ENCODE measurements at places on chromosomes 2 and 18. TPM values are rescaled to one million over a fixed set of nuclear protein-coding genes. Genes with fewer than 3 reads are reported as not detected.

DNA sequence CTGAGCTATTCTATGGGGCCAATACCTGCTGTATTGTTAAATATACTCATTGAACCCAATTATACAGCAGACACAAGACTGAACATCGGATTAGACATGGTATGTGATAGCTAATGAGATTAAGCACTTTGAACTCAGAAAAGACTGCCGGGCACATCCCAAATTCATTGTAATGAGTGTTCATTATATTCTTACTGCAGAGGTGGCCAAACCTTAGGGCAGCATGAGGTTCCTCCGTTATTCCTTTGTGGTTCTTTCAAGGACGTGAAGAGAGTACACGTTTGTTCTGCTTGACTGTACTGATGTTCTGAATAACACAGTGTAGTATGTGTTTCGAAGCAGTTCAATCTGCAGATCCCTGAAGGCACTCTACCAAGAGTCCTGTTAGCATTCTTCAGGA is 78.4 kb downstream of the KIF5C start:
- H3K27me3 ChIP-seq = no peaks in the 10 kb centered on the region
- H3K27ac ChIP-seq = no peak overlapping the region
- H3K4me1 ChIP-seq = no peaks in the 10 kb centered on the region
- peaks cover 5% of the 10 kb centered on the region for H3K36me3 ChIP-seq
- no peak overlapping the region for H3K4me3 ChIP-seq

Gene NMUR1
- 0.30 TPM for total RNA-seq

DNA sequence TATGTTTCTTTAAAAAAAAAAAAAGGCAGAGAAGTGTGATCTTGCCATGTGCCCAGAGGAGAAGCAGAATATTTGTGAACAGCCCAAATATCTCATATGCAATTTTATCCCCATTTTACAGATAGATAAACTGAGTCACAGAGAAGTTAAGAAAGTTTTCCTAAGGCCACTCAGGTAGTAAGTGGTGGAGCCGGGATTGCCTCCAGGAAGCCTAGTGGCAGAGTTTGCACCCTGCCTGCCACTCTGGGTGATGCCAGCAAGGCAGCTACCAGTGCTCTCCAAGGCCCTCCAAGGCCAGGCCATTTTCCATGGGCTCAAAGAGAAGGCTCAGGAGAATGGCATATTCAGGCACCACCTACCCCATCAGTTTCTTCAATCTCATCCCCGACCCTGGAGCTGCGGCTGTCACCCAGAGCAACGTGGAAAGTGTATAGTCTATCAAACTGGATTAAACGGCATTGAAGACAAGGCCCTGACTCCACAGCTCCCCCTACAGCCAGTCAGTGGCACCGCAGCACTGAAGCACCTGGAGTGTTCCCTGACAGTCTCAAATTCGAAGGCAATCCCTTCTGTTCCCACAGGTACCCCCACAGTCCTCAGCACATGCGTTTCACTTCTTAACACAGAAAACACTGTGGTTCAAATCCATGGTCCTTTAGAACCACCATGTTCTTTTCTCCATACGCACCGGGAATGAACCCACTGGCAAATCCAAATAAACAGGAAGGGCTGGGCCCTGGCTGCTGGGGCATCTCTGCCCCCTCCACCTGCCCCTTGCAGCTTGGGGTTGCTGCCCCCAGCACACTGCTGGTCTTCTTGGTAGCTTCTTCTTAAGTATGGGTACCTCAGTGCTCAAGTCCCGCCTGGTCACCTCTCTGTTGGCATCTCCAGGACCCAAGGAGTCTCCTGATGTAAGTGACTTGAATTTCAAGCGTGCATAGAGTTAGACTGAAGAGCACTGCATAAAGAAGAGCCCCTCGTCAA is 175.3 kb downstream of the INHBB start:
- peaks cover 11% of the 10 kb centered on the region for H3K4me1 ChIP-seq
- H3K27me3 ChIP-seq = peaks cover 3% of the 10 kb centered on the region
- H3K36me3 ChIP-seq = no peaks in the 10 kb centered on the region
- no peak for DNase-seq
- H3K27ac ChIP-seq = no peak overlapping the region

- no peak overlapping the region for H3K27ac ChIP-seq
- peaks cover 2% of the 10 kb centered on the region for H3K4me1 ChIP-seq
- no peak for DNase-seq
- no peaks in the 10 kb centered on the region for H3K36me3 ChIP-seq
These were observed 75.3 kb upstream of the NCK2 start for GRCh38 chr2:105669384-105669891.

DNA sequence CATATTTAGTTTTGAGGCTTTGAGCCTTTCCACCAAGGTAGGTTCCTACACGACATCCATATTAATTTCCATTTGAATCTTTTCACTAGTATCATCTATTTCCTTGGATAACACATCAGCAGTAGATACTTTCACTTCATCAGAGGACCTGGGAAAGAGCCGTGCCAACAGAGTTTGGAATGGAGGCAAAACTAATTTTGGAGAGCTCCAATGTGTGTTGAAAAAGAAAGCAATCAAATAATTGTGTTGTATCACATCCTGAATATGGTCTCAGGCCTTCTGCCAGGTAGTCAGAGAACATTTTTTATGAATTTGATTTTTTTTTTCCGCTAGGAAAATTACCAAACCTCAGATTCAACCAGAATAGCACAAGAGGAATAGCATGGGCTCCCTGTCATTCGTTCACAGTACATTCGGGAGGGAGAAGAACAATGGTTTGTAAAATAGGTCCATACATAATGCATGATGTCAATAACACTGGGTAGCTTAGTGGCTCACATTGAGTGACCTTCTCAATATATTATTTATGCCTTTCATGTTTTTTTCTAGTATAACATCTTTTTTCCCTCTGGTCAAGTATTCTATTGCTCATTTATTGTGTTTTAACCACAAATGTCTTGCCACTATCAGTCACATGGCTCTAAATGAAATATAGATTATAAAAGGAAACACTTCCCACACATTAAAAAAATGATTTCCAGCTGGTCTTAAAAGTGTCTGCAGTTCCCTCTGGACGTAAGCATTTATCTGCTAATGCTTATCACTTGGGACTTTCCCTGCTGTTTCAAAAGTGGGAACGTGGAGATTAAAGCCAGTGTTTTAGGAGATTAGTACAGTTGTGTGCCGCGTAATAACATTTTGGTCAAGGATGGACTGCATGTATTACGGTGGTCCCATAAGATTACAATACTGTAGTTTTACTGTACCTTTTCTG is 68.6 kb upstream of the RAPH1 start:
- no peak overlapping the region for H3K27ac ChIP-seq
- no peaks in the 10 kb centered on the region for H3K36me3 ChIP-seq
- no peaks in the 10 kb centered on the region for H3K4me1 ChIP-seq
- DNase-seq = no peak
- no peaks in the 10 kb centered on the region for H3K27me3 ChIP-seq

Gene DSG4
- not detected for total RNA-seq

GRCh38 chr18:1002653-1003178 is 98.0 kb downstream of the ADCYAP1 start:
- H3K27me3 ChIP-seq = no peaks in the 10 kb centered on the region
- DNase-seq = no peak
- no peak overlapping the region for H3K27ac ChIP-seq
- H3K4me3 ChIP-seq = no peak overlapping the region

- H3K27me3 ChIP-seq = no peaks in the 10 kb centered on the region
- H3K27ac ChIP-seq = no peak overlapping the region
- no peaks in the 10 kb centered on the region for H3K4me1 ChIP-seq
These were observed 36.0 kb downstream of the SLC14A2 start for GRCh38 chr18:45651275-45651674.

GRCh38 chr2:140205093-140205492 is 1424.9 kb upstream of the NXPH2 start:
- DNase-seq = no peak
- no peaks in the 10 kb centered on the region for H3K27me3 ChIP-seq
- no peaks in the 10 kb centered on the region for H3K36me3 ChIP-seq

DNA sequence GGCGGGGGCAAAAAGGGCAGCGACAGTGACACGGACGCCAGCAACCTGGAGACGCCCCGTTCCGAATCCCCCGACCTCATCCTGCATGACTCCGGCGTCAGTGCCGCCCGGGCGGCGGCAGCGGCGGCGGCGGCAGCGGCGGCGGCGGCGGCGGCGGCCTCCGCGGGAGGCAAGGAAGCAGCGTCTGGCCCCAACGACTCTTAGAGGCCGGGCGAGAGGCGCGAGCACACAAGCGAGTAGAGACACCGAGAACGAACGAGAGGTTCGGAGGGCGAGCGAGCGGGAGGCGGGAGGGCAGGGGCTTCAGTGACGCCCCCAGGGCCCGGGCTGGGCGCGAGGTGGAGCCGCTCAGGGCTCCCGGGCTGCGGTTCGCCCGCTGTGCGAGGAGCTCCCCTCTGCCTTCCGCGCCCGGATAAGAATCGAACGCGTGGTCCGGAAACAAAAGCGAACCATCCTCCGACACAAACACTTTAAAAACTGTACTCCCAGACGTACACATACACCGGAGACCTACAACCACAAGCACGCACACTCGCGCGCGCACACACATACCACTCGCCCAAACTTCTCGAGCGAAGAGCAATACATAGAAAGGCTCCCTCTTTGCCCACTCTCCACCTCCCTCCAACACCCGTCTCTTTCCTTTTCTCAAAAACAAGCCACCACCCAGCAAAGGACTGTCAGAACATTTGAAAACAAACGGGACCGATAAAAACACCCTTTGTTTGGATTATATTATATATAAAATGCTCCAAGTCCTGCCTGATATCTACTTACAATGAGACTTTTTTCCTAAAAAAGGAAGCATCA is 2.8 kb downstream of the SP9 start:
- DNase-seq = no peak
- no peaks in the 10 kb centered on the region for H3K36me3 ChIP-seq
- peaks cover 100% of the 10 kb centered on the region for H3K27me3 ChIP-seq
- H3K4me1 ChIP-seq = peaks cover 65% of the 10 kb centered on the region

DNA sequence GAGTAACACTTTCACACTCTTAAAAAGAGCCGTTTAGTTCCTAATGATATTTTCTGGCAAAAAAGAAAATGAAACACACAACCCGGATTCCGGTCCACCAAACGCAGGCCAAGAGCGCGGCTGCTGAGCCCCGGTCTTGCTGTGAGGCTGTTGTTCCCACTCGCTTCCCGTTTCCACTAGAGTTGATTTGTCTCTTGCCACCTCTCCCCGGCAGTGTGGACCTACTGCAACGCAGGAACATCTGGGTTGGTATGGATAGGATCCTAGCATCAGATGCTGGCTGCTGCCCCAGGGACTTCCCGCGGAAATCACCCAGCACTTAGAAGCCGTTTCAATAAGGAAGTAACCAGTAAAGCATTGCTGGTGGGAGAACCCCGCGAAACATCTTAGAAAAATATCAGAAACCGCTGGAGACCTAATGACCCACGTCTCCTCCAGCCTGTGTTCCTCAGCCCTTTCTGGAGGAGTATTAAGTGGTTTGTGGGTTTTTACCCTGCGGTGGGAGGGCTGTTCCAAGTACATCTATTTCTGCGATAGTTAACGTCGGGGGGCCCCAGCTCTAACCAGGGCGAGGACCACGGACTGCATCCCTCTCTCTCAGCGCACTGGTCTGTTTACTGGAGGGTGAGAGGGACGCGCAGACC is 939 bp downstream of the DOCK10 start:
- DNase-seq = peak; percentile 83
- no peaks in the 10 kb centered on the region for H3K27me3 ChIP-seq
- no peaks in the 10 kb centered on the region for H3K36me3 ChIP-seq
- peak overlapping the region; percentile 53 for H3K4me3 ChIP-seq
- peak overlapping the region; percentile 67 for H3K27ac ChIP-seq

Gene RNF144A
- total RNA-seq = 82.3 TPM

Gene STAM2
- 59.7 TPM for total RNA-seq

DNA sequence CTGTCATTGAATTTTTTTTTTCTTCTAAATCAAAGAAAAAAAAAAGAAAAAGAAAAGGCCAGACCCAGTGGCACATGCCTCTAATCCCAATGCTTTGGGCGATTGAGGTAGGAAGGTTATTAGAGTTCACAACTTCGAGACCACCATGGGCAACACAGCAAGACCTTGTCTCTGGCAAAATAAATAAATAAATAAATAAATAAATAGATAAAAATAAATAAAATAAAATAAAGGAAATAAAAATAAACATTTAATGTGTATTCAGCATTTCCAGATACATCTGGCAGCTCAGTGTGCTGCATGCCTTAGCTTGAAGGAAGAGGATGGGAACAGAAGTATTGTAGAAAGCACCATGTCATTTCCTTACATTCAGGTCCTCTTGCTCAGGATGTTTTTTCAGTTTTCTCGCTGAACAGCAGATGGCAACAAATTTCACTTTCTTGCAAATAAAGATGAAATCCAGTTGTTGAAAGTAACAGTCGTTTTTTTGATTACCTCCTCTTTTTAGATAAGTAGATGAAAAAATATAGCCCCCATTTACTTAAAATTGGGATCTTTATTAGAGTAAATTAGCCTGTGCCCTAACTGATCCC is 25.7 kb upstream of the FAM178B start:
- no peaks in the 10 kb centered on the region for H3K36me3 ChIP-seq
- H3K27ac ChIP-seq = no peak overlapping the region
- no peaks in the 10 kb centered on the region for H3K4me1 ChIP-seq

- H3K27ac ChIP-seq = no peak overlapping the region
- no peaks in the 10 kb centered on the region for H3K27me3 ChIP-seq
- no peak overlapping the region for H3K4me3 ChIP-seq
These were observed 17.9 kb upstream of the SDC1 start for GRCh38 chr2:20242727-20243377.

Gene TUBA3D
- 0.20 TPM for total RNA-seq

GRCh38 chr2:37802899-37803379 is 122.1 kb upstream of the RMDN2 start:
- no peaks in the 10 kb centered on the region for H3K4me1 ChIP-seq
- DNase-seq = no peak
- H3K36me3 ChIP-seq = no peaks in the 10 kb centered on the region
- no peak overlapping the region for H3K4me3 ChIP-seq

Gene IL1F10
- total RNA-seq = not detected

DNA sequence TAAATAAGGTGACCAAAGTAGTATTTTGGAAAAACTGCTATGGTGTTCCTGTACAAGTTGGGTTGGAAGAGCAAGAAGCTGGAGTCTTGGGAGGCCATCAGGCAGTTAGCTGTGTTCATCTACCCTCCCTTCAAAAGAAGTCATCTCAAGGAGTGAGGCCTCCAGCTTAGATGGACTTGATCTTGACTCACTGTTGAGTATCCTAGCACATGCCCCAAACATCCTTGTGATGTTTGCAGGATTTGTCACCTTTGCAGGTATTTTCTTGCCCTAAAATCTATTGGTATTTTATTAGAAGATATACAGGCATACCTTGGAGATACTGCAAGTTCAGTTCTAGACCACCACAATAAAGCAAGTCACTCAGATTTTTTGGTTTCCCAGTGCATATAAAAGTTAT is 30.2 kb downstream of the RNMT start:
- peaks cover 15% of the 10 kb centered on the region for H3K36me3 ChIP-seq
- H3K4me3 ChIP-seq = no peak overlapping the region
- no peaks in the 10 kb centered on the region for H3K4me1 ChIP-seq
- no peak for DNase-seq

- H3K4me3 ChIP-seq = no peak overlapping the region
- H3K27me3 ChIP-seq = no peaks in the 10 kb centered on the region
- peaks cover 53% of the 10 kb centered on the region for H3K4me1 ChIP-seq
- no peak overlapping the region for H3K27ac ChIP-seq
- H3K36me3 ChIP-seq = peaks cover 22% of the 10 kb centered on the region
These were observed 151.0 kb downstream of the HDAC4 start for GRCh38 chr2:239249776-239250175.

Gene TUBB8B
- 0.11 TPM for total RNA-seq

Gene GKN2
- total RNA-seq = not detected

Gene MYCN
- total RNA-seq = 8.7 TPM

Gene C2orf74
- 12.2 TPM for total RNA-seq

GRCh38 chr2:9430316-9431293 is 7.2 kb downstream of the CPSF3 start:
- no peaks in the 10 kb centered on the region for H3K27me3 ChIP-seq
- no peak overlapping the region for H3K4me3 ChIP-seq
- no peak for DNase-seq
- H3K27ac ChIP-seq = no peak overlapping the region

- no peak for DNase-seq
- H3K4me1 ChIP-seq = no peaks in the 10 kb centered on the region
- H3K36me3 ChIP-seq = no peaks in the 10 kb centered on the region
These were observed 120.0 kb upstream of the EPC2 start for GRCh38 chr2:148524519-148524919.

Data from spinal cord (tissue), 10 donors.